ENCODE measurements at places on chromosomes 1 and 21. TPM values are rescaled to one million over a fixed set of nuclear protein-coding genes. Genes with fewer than 3 reads are reported as not detected.

- no peak for DNase-seq
Observed at GRCh38 chr1:172993640-172994039, 57.1 kb downstream of the TNFSF18 start.

- DNase-seq: no peak
Observed at GRCh38 chr1:24048205-24048869, 63.6 kb downstream of the MYOM3 start.

The TGFBR3 gene
- total RNA-seq: 6.9 TPM

DNA sequence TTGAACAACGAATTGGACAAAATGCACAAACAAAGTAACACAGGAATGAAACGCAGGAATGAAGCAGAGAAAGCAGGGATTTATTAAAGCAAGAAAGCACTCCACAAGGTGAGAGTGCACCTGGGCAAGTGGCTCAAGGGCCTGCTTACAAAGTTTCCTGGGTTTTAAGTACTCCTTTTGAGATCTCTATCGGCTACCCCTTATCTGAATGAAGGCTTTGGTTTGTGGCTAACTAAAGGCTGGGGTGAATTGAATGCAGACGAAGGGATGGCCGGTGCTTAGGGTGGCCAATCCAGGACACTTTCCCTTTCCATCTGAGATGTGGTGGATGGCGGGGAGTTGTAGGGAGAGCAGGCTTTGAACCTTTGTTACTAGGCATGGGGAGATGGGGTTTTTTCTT, 151.4 kb upstream of the KIAA0040 start:
- DNase-seq: no peak
